ENCODE measurements at places on chromosomes 5 and 9.
A peak's percentile ranks its signal among the peaks of the same experiment; 100 is the strongest.

DNA sequence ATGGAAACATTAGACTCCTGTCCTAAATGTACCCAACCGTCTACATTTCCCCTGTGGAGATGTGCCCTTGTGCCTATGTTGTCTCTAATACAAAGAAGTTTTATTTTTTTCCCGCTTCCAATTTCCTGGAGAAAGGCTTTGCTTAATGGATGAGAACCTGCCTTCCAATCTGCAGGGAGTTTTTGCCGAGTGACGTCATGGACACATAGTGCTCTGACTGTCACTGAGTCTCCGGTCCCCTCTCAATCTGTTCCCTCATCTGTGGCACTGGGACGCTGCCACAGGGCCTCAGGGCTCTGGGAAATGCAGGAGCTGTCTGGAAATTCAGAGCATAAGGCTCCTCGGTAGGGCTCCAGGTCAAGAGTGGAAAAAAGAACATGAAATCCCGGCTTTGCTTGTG is 144.8 kb downstream of the PDZD2 start:
- peak; percentile 94 for DNase-seq

- no peak for DNase-seq
These were observed 14.8 kb upstream of the CEMIP2 start for GRCh38 chr9:71783120-71783523.

DNA sequence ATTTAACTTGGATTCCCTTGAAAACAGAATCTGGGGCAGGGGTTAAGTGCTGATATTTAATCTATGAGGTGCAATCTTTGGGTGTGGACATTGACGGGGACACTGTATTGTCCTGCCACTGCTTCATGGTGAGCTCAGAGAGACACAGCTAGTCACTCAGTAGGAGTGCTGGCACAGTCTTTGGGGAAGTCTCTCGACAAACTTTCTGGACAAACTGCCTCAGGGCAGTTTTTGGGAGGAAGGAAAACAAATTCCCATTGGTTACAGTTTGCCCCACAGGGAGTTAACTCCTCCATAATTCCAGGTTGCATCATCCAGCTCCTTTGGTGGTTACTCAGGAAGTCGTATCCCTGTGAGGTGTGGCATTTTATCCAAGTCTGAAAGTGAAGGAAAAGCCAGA is 17.9 kb downstream of the HNRNPK start:
- DNase-seq, result no peak

GRCh38 chr5:123545506-123545905 is 33.5 kb downstream of the CSNK1G3 start:
- no peak for DNase-seq

- no peak for DNase-seq
These were observed 140.5 kb upstream of the RUSC2 start for GRCh38 chr9:35349287-35349990.

GRCh38 chr9:117546894-117547678 is 132.2 kb upstream of the ASTN2 start:
- DNase-seq, result no peak

DNA sequence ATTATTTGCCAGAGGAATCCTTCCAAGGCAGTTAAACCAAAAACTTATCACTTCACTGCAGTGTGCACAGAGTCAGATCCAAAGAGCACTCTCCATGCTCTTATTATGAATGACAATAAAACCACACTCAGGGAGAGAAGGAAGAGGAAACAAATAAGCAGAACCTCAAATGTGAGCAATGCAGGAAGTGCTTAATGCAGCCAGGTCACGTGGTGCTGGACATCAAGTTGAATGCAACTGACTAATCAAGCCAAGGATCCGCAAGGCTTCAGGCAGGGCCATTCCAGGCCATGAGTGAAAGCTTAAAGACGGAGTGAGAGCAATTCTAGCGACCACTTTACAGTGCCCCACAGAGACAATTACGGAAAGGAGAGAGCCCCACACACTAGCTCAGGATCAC is 230.4 kb upstream of the PUM3 start:
- no peak for DNase-seq

- DNase-seq, result no peak
These were observed 16.9 kb downstream of the CLTA start for GRCh38 chr9:36207546-36208012.

DNA sequence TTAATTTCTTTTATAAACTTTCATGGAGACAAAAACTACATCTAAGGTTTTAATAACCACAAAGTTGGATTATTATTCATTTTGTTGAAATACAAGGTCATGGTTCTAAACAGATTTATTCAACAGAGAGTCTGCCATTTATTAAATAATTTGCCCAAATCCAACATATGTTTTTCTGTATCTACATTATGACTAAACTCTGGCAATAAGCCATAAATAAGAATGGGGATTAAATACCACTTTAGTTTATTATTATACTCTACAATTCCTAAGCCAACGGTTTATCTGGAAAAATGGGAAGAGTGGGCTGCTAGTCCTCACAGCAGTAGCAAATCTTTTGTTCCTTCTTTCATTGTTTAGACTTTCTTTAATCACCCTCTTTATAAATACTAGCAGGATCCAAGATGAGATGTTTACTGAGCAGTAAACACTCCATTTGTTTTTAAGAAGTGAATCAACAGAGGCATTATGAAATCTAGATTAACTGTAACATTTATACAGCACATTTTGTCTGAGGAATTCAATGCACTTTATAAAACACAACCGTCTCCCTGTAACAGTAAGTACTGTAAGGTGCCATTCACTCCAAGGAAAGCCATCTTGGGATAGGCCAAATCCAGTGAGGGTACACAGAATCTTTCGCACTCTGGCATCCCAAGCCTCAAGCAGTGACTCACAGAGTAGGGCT is 89.7 kb downstream of the DROSHA start:
- no peak for DNase-seq
